NCI-H1417 (cell line): ENCODE measurements at places on chromosomes 6 and 20.
A peak's percentile ranks its signal among the peaks of the same experiment; 100 is the strongest.

GRCh38 chr20:57881466-57882385 is 171.9 kb upstream of the PMEPA1 start:
- DNase-seq = no peak

DNA sequence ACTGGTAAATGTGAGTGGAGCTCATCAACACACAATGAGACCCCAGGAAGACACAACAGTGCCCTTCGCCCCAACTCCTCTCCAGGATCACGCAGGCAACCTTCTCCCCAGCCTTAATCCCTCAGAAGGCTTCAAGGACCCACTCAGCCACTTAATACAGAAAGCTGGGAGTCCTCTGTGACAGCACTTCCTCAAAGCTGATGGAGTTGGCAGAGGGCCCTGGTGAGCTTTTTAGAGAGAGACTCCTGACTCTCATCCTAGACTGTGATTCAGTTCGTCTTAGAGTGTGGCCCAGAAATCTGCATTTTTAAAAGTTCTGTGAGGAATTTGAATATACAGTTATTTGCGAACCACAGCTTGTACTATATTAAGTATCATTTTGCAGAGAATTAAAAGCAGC is 187.7 kb downstream of the UST start:
- peak; percentile 66 for DNase-seq

- DNase-seq = no peak
Measured at GRCh38 chr6:147741389-147741788, 232.9 kb downstream of the SAMD5 start.

- peak; percentile 84 for DNase-seq
Measured at GRCh38 chr6:22828179-22829062, 259.1 kb downstream of the HDGFL1 start.

DNA sequence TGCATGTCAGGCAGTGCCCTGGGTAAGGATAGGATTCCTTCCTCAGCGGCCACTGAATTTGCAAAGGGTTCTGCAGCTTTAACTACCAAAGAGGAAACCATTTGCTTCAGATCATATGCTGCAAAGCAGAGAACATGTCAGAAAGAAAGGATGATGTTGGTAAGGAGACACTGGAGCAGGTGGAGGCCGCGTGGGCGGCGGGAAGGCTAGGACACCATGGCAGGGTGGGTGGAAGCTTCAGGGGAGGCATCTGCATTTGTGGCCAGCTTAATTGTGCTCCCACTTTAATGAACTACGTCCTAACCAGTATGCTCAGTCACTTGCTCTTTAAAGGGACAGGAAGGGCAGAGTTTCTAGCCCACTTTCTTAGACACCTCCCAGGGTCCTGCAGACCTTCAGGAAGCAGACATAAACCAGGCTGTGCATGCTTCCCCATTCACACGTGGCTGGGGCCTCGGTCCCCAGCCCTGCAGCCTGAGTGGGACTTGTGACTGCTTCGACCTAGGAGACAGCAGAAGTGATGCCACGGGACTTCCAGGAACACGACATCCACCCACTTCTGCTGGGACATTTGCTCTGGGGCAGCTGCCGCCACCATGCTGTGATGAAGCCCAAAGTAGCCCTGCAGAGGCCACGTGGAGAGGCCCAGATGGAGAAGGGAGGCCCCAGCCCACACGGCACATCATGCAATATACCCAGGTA is 76.1 kb downstream of the GINS1 start:
- no peak for DNase-seq

DNA sequence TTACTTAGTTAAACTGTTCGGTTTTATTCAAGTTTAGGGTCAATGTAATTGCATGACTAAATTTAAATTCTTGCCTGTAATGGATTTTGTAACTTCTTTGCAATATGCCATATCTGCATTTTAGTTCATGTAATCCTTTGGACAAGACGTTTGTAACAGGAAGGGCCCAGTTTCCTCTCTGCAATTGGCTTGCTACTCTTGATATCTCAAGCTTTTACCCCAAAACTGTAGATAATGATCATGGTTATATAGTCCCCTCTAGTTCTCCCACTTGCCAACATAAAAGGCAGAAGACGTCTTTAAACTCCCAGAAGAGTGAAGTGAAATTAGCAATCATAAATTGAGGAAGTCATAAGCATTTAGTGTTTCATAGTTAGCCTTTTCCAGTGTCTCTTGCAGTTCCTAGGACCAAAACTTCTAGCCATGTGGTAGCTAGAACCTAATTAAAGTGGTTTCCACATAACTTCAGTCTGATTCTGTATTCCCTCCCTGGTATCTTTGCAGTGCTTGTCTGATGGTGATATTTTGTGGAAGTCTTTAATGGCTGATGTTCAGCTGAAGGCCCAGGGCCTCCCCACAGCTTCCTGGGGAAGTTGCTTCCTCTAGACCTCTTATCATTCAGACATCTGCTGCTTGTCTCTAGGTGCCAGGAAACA is 117.8 kb upstream of the SUPT3H start:
- no peak for DNase-seq

- DNase-seq = no peak
Measured at GRCh38 chr6:134178161-134179044, 126.0 kb upstream of the SLC2A12 start.

DNA sequence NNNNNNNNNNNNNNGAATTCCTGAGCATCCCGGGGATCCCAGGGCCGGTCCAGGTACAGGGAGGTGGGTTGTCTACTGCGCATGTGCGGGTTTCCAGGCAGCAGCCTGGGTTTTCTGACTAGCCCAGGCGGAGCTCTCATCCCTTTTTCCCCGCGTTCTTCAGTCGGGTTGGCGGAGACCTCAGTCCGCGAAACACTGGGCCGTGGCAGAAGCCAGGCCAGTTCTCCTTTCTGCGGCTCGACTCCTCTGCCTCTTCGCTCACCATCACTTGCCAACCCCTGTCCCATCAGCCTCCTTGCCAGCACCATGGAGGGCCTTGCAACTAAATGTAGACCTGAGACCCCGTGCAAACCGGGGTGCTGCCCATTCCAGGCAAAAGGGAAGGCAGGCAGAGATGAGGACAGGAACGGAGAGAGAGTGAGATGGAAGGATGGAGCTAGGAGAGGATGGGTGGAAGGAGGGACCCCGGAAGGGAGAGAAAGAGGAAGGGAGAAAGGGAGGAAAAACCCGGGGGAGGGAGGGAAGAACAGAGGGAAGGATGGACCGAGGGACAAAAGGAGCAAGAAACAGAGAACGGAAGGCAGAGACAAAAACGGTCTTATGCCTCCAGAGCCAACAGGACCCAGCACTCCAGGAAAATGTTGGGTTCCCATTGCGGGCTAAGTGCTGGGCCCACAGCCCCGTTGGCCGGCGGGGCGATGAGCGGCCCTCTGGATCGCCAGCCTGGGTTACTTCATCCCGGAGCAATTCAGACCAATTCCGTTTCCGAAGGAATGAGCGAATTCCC is 445.4 kb upstream of the DEFB115 start:
- no peak for DNase-seq

GRCh38 chr20:38418509-38419204 is 16.5 kb downstream of the SNHG17 start:
- no peak for DNase-seq

GRCh38 chr6:85911067-85911466 is 268.4 kb upstream of the SYNCRIP start:
- DNase-seq = no peak

GRCh38 chr20:21052241-21052640 is 53.9 kb downstream of the LINC00237 start:
- DNase-seq = no peak
